ENCODE measurements at places on chromosomes 12 and 14. TPM values are rescaled to one million over a fixed set of nuclear protein-coding genes. Genes with fewer than 3 reads are reported as not detected.

The CLEC7A gene
- not detected for total RNA-seq

DNA sequence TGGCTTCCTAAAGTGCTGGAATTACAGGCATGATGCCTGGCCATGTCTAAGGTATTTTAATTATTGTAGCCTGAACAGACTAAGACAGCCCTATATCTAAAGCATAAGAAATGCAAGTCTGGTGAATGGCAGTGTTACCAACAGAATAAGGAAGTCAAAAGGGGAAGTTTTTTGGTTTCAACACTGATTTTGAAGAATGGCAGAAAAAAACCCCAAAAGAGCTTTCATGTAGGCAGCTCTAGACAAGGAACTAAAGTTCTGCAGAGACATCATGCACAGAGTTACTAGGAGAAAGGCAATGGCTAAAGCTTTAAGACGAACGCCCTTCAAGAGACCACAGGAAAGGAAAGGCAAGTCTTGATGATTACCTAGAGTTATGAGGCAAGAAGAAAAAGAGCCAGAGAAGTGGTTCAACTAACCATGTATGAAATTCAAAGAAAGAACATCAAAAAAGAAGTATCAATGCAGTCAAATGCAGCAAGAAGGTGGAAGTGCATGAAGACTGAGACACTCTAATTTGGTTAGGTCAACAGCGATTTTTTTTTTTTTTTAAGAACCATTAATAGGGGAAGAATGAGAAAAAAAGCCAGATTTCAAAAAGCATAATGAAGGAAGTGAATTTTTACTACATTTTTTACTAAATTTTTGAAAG is 50.8 kb downstream of the RPS6KA5 start:
- no peak for DNase-seq

The LIN7A gene
- total RNA-seq, result not detected

- DNase-seq, result peak; percentile 79
Observed at GRCh38 chr12:15131431-15131830, 89.8 kb downstream of the RERG start.

The NRIP2 gene
- not detected for total RNA-seq

DNA sequence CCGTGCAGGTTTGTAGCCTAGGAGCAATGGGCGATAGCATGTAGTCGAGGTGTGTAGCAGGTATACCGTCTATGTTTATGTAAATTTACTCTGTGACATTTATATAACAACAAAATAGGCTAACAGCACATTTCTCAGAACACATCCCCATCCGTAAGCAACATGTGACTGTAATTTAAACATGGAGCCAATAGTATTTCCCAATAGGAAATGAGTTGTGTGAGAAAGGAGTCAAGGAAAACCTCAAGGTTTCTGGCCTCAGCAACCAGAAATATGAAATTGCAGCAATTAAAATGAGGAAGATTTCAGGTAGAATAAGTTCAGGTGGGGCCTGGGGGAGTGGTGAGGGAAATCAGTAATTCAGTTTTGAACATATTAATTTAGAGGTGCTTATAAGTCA is 136.0 kb downstream of the MSRB3 start:
- peak; percentile 15 for DNase-seq

The ADIPOR2 gene
- total RNA-seq, result 61.2 TPM

DNA sequence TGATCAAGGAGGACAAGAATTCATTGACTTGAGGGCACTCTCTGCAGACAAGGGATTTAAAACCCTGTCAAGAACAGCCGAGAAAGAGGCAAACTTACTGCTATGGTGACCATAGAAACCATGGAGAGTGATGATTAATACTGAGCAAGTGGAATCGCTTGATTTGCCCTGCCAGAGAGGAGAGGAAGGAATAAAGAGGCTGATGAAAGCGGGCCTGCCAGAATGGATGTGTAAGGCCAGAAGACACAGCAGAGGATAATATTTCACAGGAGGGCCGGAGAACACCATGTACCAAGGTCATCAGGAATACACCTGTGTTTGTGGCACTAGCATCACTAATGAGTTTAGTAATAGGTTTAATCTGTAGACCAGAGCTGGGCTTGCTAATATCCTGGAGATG is 221.8 kb upstream of the DCN start:
- peak; percentile 43 for DNase-seq

DNA sequence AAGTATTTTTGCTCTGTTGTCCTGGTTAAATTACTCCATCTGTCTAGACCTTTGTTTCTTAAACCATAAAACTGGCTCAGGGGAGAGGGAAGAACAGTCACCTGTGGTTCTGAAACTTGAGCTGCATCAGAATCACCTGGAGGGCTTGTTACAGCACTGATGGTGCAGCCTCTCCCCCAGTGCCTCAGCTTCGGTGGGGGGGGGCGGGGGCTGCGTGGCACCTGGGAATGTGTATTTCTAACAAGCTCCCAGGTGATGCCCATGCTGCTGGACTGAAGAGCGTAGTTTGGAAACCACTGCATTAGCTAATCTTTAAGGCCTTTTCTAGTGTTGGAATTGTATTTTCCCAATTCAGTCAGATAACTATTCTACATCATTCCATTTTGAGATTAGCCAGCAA is 42.7 kb downstream of the GPHB5 start:
- no peak for DNase-seq
